G401 (cell line): ENCODE measurements at places on chromosomes 7 and 10. TPM values are rescaled to one million over a fixed set of nuclear protein-coding genes. Genes with fewer than 3 reads are reported as not detected.

The KIAA1549 gene
- total RNA-seq: 0.86 and 1.3 TPM in 2 replicates

The FAM171A1 gene
- 2.6 TPM in 2 replicates for total RNA-seq

The OR13A1 gene
- not detected in 2 replicates for total RNA-seq

The AZGP1 gene
- 1.1 TPM in 1 of 2 replicates, not detected in the other for total RNA-seq

The CLRN3 gene
- total RNA-seq: not detected in 2 replicates

The TMEM26 gene
- total RNA-seq: 7.7 and 9.2 TPM in 2 replicates

The TRIM4 gene
- total RNA-seq: 10.0 and 12.9 TPM in 2 replicates

The C10orf105 gene
- total RNA-seq: not detected in 2 replicates

The PLCE1 gene
- 2.3 and 3.2 TPM in 2 replicates for total RNA-seq

The BICC1 gene
- 0.25 TPM in 1 of 2 replicates, not detected in the other for total RNA-seq

The FGL2 gene
- not detected in 2 replicates for total RNA-seq

The SAP25 gene
- total RNA-seq: not detected in 2 replicates

The HOXA6 gene
- total RNA-seq: 5.1 TPM in 1 of 2 replicates, not detected in the other

The MYO3A gene
- total RNA-seq: not detected in 2 replicates

The NOM1 gene
- total RNA-seq: 10.8 and 14.2 TPM in 2 replicates

The RASSF4 gene
- total RNA-seq: 0.98 and 1.5 TPM in 2 replicates

The ZEB1 gene
- total RNA-seq: 25.3 and 32.9 TPM in 2 replicates

The ANKRD22 gene
- not detected in 2 replicates for total RNA-seq

The LDB3 gene
- total RNA-seq: 0.37 and 0.78 TPM in 2 replicates

The NPSR1 gene
- not detected in 2 replicates for total RNA-seq

The GNGT1 gene
- not detected in 2 replicates for total RNA-seq

The CBX3 gene
- 344 and 437 TPM in 2 replicates for total RNA-seq

The VPS50 gene
- 10.6 and 24.6 TPM in 2 replicates for total RNA-seq

The HOXA13 gene
- total RNA-seq: 0.37 TPM in 1 of 2 replicates, not detected in the other

The NOC3L gene
- 27.7 and 48.2 TPM in 2 replicates for total RNA-seq

The GPR158 gene
- not detected in 2 replicates for total RNA-seq

The SHH gene
- total RNA-seq: not detected in 2 replicates

The PTF1A gene
- not detected in 2 replicates for total RNA-seq

The VSTM4 gene
- total RNA-seq: not detected in 2 replicates

The SMURF1 gene
- total RNA-seq: 16.7 and 23.0 TPM in 2 replicates

The SPDYE9 gene
- not detected in 2 replicates for total RNA-seq

The EBF3 gene
- total RNA-seq: 0.24 and 0.25 TPM in 2 replicates

The TBXAS1 gene
- not detected in 2 replicates for total RNA-seq

The NUPR2 gene
- total RNA-seq: not detected in 2 replicates

The SUN3 gene
- total RNA-seq: 0.54 TPM in 1 of 2 replicates, not detected in the other

The RASA4B gene
- total RNA-seq: 2.7 and 3.0 TPM in 2 replicates

The FKBP9 gene
- 87.3 and 89.2 TPM in 2 replicates for total RNA-seq

The CYP2E1 gene
- 0.17 TPM in 1 of 2 replicates, not detected in the other for total RNA-seq

The TET1 gene
- 3.1 and 6.7 TPM in 2 replicates for total RNA-seq

The WEE2 gene
- not detected in 2 replicates for total RNA-seq

The HOXA3 gene
- 2.2 TPM in 1 of 2 replicates, not detected in the other for total RNA-seq

The PALD1 gene
- total RNA-seq: 31.8 and 34.8 TPM in 2 replicates

The PTPN20 gene
- total RNA-seq: not detected in 2 replicates

The MMP21 gene
- total RNA-seq: not detected in 2 replicates
